ENCODE measurements at places on chromosomes 3 and 15.
A peak's percentile ranks its signal among the peaks of the same experiment; 100 is the strongest.

- DNase-seq = no peak
- H3K36me3 ChIP-seq = no peaks in the 10 kb centered on the region
- H3K4me3 ChIP-seq = no peak overlapping the region
- no peaks in the 10 kb centered on the region for H3K27me3 ChIP-seq
- H3K27ac ChIP-seq = no peak overlapping the region
Observed at GRCh38 chr3:83894223-83894622, 1064.6 kb upstream of the CADM2 start.

- H3K27ac ChIP-seq = no peak overlapping the region
- no peak overlapping the region for H3K4me3 ChIP-seq
- H3K36me3 ChIP-seq = no peaks in the 10 kb centered on the region
- no peak for DNase-seq
Observed at GRCh38 chr3:73808862-73809509, 184.2 kb upstream of the PDZRN3 start.

GRCh38 chr3:104519468-104520227 lies 847.1 kb upstream of the ALCAM start:
- H3K4me1 ChIP-seq = peaks cover 4% of the 10 kb centered on the region
- no peak overlapping the region for H3K4me3 ChIP-seq
- no peaks in the 10 kb centered on the region for H3K27me3 ChIP-seq
- no peak overlapping the region for H3K27ac ChIP-seq
- no peak for DNase-seq

- no peak for DNase-seq
- peaks cover 3% of the 10 kb centered on the region for H3K4me1 ChIP-seq
- no peak overlapping the region for H3K4me3 ChIP-seq
- H3K36me3 ChIP-seq = peaks cover 26% of the 10 kb centered on the region
Observed at GRCh38 chr15:101266787-101267186, 10.5 kb downstream of the SELENOS start.

DNA sequence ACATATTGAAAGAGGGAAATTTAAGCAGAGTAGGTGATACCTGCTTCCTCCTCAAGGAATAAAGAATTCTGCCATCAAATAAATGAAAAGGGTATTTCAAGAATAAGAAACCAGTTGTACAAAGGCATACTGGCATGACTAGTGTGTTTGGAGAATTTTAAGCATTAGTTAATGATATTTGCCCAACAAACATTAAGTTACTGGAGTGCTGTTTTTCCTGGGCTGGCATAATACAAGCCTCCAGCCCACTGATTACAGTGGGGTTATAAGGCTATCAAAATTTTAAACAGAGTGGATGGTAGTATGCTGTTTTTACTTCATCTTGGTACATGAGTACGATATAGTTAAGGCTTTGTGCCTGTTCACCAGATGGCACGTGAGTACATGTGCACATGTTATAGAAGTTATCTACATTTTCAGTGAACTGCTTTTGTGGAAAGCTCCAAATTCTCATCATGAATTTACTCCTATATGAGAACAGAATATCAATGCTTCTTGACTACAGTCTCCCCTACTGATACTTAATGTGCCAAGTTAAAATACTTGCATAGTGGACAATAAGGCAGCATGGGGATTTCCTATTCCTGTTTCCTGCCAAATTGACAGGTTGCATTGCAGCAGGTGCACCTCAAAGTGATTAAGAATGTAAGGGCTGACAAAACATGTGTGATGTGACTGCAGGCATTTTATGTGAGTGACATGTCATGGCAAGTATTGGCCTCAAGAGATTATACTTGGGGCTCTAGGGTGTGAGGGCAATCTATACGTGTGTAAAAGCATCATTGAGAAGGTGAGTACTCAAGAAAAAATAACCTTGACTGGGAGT lies 14.9 kb downstream of the NAALADL2 start:
- H3K27me3 ChIP-seq = no peaks in the 10 kb centered on the region
- no peaks in the 10 kb centered on the region for H3K36me3 ChIP-seq
- no peak overlapping the region for H3K27ac ChIP-seq
- no peak overlapping the region for H3K4me3 ChIP-seq

- H3K27me3 ChIP-seq = peaks cover 4% of the 10 kb centered on the region
- peak overlapping the region; percentile 41 for H3K27ac ChIP-seq
- DNase-seq = no peak
- no peaks in the 10 kb centered on the region for H3K36me3 ChIP-seq
- no peak overlapping the region for H3K4me3 ChIP-seq
Observed at GRCh38 chr3:13347390-13347950, 72.7 kb downstream of the NUP210 start.

GRCh38 chr3:169687603-169688002 lies 24.1 kb upstream of the MECOM start:
- no peak overlapping the region for H3K4me3 ChIP-seq
- DNase-seq = no peak
- H3K4me1 ChIP-seq = no peaks in the 10 kb centered on the region
- H3K27me3 ChIP-seq = peaks cover 31% of the 10 kb centered on the region
- H3K36me3 ChIP-seq = no peaks in the 10 kb centered on the region

All from osteocyte (in vitro differentiated cells).